Left kidney (tissue), 8 donors: ENCODE measurements at places on chromosomes 5 and 9. TPM values are rescaled to one million over a fixed set of nuclear protein-coding genes. Genes with fewer than 3 reads are reported as not detected.

DNA sequence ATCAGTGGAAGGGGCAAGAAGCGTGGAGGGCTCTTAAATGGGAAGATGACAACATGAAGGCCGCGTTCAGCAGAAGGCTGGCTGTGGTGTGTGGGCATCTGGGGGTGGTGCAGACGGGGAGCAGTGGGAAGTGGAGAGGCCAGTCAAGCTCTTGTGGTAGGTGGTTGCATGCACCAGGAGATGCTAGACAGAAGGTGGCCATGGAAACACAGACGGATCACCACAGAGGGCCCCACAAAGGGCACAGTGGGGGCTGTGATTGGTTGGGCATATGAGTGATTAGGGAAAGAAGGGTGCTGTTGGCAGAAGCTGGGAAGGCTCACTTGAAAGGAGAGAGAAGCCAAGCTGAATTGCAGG lies 14.7 kb downstream of the MTMR12 start:
- DNase-seq = no peak

GRCh38 chr9:134283692-134284265 lies 42.5 kb upstream of the RXRA start:
- no peak for DNase-seq

DNA sequence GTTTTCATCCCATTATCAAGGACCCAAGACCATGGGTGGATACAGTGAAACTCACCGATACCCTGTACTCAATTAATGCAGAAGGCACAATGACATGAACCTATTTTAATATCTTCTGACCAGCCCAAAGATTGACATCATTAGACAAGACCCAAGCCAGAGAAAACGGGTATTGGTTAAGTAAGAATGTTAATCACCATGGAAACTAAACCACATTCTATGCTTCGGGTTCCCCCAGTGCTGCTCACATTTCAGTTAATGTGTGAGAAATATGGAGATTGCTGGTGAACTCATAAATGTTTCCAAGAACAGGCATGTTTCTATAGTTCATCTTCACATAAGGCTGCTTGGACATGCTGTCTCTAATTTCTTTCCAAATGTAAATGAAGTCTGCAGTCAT lies 77.0 kb downstream of the IRX2 start:
- DNase-seq = no peak

DNA sequence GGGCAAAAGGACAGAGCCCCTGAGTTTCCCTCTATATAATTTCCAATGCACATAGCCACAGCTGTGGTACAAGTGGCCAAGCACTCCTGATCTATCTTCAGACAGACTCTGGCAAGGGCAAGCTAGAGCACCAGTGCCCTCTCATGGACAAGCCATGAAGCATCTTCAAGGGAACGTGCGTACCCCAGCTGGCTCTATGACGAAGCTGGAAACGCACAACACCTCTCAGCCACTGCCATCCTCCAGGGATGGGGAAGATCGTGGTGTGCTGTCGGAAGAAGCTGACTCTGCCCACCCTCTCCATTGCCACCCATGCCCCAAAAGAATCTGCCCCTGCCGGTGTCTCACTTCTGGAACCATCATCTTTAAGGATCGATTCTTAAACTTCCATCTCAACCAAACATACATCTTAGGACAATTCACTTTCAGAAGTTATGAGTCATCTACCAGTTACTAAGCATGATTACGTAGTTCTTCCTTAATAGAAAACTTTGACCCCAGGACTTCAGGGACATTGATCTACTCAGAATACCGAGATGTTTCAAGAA lies 482.9 kb downstream of the AGTPBP1 start:
- DNase-seq = peak; percentile 77

- no peak for DNase-seq
Observed at GRCh38 chr9:13816837-13817236, 497.1 kb downstream of the NFIB start.

WDR38 gene
- 0.22 TPM for polyA plus RNA-seq

GRCh38 chr9:136031741-136032730 lies 63.1 kb downstream of the NACC2 start:
- DNase-seq = no peak

SELENOP gene
- 433 TPM for polyA plus RNA-seq

- no peak for DNase-seq
Observed at GRCh38 chr5:5370059-5370774, 52.3 kb upstream of the ICE1 start.

GRCh38 chr5:77282337-77283027 lies 72.0 kb downstream of the PDE8B start:
- DNase-seq = no peak

SLCO6A1 gene
- not detected for polyA plus RNA-seq

DNA sequence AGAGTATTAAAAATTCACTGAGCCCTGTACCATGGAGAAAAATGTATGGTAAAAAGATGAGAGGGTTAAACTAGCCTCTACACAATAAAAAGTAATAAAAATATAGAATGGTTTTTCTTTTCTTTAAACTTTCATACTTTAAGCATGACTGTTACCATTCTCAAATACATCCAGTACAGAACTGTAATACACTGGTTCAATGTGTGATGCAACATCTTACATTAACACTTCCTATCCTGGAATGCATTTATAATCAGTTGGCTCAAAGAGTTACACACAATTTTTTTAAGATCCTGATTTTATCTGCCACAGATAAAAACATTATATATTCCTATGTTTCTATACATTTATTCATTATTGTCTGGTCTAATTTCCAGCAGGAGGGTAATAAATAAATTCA lies 4.7 kb downstream of the GNAQ start:
- no peak for DNase-seq

GRCh38 chr5:10518347-10518746 lies 45.5 kb upstream of the ANKRD33B start:
- DNase-seq = no peak

PCDHB7 gene
- polyA plus RNA-seq = 4.5 TPM

DNA sequence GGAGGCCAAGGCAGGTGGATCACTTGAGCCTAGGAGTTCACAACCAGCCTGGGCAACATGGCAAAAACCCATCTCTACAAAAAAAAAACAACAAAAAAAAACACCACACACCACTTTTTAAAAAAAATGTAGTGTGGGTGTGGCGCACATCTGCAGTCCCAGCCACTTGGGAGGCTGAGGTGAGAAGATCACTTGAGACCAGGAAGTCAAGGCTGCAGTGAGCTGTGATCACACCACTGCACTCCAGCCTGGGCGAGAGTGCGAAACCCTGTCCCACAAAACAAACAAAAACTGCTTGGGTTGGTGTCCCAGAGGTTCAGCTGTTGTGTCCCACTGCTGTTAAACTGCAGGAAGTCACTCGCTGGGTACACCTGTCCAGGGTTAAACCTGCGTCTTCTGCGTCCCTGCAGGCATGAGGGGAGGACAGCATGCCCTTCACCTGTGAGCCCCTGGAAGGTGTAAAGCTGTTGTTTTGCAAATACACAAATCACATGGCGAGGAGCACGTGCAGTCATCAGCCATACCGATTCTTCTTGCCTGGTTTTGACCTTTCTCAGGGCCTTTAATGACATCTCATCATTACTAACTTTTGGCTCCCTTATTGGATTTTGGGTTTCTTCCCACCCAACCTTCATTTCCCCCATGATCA lies 29.3 kb upstream of the CLPTM1L start:
- no peak for DNase-seq

DNA sequence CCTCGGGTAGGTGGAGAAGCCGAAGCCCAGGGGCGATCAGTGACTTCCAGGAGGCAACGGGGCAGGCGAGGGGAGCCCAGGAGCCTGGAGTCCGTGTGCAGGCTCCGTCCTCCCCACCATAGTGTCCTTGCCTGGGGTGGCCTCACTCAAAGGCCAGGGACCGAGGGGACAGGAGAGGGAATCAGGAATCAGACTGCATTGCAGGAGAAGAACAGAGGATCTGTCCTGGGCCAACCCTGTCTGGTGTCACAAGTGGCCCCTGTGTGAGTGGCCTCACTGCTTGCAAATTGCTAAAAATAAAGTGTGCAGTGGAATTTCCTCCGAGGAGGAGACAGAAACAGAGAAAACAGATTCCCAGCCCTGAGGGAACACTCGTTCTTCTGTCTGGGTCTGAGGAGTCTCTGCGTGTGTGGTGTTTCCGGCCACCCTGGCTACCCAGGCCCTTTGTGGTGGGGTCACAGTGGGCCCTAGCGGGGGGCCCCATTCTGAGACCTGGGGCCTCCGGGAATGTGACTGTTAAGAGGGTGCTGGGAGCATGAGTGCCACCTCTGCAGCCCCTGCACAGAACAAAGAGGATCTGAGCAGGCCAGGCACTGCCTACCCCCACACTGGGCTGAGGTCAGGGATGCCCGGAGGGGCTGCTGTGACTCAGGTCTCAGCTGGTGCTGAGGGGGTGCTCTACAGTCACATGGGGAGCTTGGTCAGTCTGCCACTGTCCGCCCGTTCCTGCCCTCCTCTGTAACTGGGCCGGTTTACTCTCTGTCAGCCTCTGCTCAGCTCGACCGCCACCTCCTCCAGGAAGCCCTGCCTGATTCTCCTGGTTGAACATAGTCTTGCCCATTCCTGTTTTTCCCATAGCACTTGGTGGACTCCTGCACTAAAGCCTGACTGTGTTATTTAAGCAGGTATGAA lies 7.4 kb downstream of the TRAF1 start:
- DNase-seq = no peak

- DNase-seq = no peak
Observed at GRCh38 chr5:16064135-16064893, 115.3 kb downstream of the MARCHF11 start.

DNA sequence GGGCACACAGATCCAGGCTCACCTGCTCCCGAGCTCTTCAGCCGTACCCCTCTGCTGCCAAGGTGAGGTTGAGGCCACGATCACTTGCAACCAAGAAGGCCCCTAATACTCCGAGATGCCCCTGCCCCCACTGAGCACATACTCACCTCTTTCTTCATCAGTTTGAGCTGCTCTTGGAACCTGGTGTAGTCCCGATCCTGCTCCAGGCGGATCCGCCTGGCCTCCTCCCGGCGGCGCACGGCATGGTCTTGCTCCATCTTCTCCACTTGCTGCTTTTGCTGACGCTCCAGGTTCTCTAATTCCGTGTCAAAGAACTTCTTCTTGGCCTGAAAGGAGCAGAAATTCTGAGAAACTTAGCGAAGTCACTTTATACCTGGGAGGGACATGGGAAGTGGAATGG lies 75.7 kb upstream of the FBXW11 start:
- no peak for DNase-seq
